ENCODE measurements at places on chromosomes 1 and 21.
A peak's percentile ranks its signal among the peaks of the same experiment; 100 is the strongest.

GRCh38 chr1:230827081-230827681, 41.1 kb downstream of the C1orf198 start:
- no peak for DNase-seq

- DNase-seq: no peak
These were observed 69.8 kb upstream of the DIRAS3 start for GRCh38 chr1:68120136-68120791.

- DNase-seq: no peak
These were observed 48.1 kb upstream of the ENAH start for GRCh38 chr1:225700889-225701465.

DNA sequence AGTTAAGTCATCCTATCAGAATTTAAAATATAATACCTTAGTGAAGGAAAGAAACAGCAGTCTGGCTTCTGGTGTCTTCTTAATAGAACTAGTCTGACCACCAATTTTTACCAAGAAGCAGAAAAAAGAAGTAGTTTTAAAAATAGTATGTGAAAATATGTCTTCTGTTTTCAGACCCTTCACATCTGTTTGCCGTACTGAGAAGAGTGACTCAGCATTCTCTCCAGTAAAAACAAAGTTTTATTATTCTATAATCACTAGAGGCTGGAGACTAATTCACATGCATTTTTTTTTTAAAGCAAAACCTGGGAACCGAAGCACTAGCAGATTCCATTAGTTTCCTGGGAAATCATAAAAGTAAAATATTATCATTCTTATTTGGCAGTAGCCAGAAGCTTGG, 163.8 kb downstream of the COL24A1 start:
- no peak for DNase-seq

GRCh38 chr1:88979054-88979748, 13.2 kb downstream of the KYAT3 start:
- no peak for DNase-seq

DNA sequence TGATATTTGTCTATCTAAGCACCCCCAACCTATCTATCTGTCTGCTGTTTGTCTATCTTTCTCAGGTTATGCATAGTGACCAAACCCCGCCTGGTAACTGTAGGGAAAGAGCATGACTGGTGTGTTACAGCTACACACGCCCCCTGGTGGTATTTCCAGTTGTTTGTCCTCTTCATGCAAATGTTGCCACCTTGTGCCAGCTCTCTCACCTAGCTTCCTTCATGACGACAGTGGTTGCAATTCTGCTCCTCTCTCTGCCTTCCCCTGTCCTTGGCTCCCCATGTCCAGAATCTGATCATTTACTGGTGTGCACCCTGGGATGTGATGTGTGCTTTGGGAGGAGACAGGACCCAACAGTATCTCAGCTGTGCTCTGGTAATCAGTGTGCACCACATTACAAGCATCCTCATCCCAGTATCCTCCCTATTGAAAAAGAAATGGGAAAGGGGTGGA, 8.1 kb upstream of the INKA2 start:
- peak; percentile 14 for DNase-seq

GRCh38 chr1:233394860-233395717, 67.6 kb downstream of the MAP3K21 start:
- no peak for DNase-seq

- DNase-seq: no peak
These were observed 109.2 kb downstream of the CSMD2 start for GRCh38 chr1:34055818-34056217.

DNA sequence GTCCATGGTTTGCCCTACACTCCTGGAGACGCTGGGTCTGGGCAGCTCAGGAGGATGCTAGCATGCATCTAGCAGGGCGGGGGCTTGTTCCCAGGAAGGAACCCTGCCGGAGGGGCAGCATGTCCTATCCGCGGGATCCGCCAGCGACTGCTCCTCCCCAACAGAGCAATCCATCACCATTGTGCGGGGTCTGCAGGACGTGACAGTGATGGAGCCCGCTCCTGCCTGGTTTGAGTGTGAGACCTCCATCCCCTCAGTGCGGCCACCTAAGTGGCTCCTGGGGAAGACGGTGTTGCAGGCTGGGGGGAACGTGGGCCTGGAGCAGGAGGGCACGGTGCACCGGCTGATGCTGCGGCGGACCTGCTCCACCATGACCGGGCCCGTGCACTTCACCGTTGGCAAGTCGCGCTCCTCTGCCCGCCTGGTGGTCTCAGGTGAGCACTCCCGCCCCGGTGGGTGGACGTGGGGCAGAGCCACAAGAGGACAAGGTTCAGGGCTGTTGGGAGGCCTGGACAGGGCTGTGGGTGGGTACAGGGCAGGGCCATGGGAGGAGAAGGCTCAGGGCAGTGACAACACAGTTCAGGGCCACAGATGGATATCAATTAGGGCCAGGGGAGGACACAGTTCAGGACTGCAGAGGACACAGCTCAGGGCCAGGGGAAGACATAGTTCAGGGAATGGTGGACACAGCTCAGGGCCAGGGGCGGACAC, 71.3 kb downstream of the OBSCN start:
- DNase-seq: no peak

- DNase-seq: no peak
These were observed 3.9 kb downstream of the LINGO4 start for GRCh38 chr1:151801310-151801820.

GRCh38 chr1:12604114-12604874, 13.7 kb downstream of the DHRS3 start:
- peak; percentile 34 for DNase-seq

GRCh38 chr21:33412832-33413519, 9.8 kb downstream of the IFNGR2 start:
- DNase-seq: no peak

DNA sequence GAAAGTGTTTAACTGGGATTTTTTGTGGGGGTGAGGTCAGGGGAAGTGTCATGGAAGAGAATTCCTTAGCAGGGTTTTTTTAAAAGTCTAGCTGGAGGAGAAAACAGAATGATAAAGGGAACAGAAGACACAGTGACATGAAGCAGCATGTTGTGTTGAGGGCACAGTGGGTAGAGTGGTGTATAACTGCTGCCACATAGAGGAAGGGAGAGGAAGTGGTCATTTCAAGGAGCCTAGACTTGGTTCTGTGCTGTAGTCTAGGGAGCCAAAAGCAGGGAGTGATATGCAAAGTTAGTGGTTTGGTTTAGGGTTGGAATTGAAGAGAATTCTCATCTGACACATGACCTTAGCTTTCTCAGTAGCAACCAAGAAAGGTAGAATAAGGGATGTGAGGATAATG, 10.2 kb downstream of the EEIG2 start:
- no peak for DNase-seq

DNA sequence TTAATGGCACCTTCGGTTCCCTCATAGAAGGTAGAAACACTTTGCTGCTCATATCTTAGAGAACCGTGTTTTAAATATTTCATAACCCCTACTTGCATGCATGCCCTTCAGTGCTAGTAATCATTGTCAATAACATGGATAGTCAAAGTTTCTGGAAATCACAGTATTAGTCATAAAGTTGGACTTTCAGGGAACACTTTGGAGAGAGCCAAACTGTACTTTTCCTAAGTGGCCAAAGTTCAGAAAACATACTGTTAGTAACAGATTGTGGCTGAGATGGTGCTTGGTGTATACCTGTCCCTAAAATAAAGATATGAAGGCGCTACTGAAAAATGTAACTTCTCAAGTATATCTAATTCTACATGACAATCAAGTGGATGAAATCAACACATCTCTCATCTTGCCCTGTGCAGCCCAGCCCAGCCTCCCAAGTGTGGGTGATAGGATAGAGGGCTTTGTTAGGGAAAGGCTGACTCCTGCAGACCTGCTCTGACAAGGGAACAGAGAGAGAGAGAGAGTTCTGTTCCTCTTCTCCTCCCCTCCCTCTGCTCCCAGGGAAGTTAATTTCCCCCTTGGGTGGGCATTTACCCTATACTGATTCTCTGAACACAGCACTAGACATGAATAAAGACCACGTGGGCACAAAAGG, 14.4 kb downstream of the MYOC start:
- DNase-seq: no peak

- peak; percentile 1 for DNase-seq
These were observed 57.6 kb upstream of the KIF1B start for GRCh38 chr1:10152709-10153284.

DNA sequence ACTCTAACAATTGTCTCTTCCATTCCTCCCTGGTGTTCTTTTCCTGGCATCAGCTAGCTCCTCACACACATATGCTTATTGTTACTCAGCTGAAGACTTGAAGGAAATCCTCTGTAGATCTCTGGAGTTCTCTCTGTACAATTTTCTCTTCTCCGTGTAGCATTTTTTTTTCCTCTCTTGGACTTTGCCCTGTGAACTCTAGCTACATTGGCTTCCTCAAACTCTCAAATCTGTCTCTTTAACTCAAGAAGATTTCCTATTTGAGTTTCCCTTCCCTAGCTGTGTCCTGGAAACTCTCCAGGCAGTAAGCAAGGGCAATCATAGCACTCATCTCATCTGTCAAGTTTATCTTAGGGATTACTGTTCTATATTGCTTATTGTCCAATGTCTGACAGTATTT, 4.3 kb upstream of the MIA3 start:
- no peak for DNase-seq

DNA sequence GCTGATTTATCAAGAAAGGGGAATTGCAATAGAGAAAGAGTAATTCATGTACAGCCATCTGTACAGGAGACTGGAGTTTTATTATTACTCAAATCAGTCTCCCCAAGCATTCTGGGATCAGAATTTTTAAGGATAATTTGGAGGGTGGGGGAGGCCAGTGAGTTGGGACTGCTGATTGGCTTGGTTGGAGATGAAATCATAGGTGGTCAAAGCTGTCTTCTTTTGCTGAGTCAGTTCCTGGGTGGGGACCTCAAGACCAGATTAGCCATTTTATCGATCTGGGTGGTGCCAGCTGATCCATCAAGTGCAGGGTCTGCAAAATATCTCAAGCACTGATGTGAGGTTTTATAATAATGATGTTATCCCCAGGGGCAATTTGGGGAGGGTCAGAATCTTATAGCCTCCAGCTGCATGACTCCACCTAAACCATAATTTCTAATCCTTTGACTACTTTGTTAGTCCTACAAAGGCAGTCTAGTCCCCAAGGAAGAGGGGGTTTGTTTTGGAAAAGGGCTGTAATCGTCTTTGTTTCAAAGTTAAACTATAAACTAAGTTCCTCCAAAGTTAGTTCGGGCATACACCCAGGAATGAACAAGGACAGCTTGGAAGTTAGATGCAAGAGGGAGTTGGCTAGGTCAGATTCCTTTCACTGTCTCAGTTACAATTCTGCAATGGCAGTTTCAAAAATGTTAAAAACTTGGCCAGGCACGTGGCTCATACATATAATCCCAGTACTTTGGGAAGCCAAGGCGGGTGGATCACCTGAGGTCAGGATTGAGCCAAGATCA, 16.9 kb upstream of the RAB3B start:
- no peak for DNase-seq

- no peak for DNase-seq
These were observed 30.6 kb upstream of the COL6A1 start for GRCh38 chr21:45950740-45951515.

- DNase-seq: no peak
These were observed 478.9 kb downstream of the DPYD start for GRCh38 chr1:97441966-97442365.

GRCh38 chr1:236018885-236019453, 45.9 kb downstream of the NID1 start:
- DNase-seq: no peak

- DNase-seq: no peak
These were observed 26.2 kb downstream of the ERI3 start for GRCh38 chr1:44328671-44329416.

GRCh38 chr1:21524686-21525339, 15.6 kb downstream of the ALPL start:
- no peak for DNase-seq

GRCh38 chr1:90821152-90821787, 104.2 kb upstream of the BARHL2 start:
- no peak for DNase-seq

- no peak for DNase-seq
These were observed 413 bp upstream of the C1orf232 start for GRCh38 chr1:26169198-26169554.

DNA sequence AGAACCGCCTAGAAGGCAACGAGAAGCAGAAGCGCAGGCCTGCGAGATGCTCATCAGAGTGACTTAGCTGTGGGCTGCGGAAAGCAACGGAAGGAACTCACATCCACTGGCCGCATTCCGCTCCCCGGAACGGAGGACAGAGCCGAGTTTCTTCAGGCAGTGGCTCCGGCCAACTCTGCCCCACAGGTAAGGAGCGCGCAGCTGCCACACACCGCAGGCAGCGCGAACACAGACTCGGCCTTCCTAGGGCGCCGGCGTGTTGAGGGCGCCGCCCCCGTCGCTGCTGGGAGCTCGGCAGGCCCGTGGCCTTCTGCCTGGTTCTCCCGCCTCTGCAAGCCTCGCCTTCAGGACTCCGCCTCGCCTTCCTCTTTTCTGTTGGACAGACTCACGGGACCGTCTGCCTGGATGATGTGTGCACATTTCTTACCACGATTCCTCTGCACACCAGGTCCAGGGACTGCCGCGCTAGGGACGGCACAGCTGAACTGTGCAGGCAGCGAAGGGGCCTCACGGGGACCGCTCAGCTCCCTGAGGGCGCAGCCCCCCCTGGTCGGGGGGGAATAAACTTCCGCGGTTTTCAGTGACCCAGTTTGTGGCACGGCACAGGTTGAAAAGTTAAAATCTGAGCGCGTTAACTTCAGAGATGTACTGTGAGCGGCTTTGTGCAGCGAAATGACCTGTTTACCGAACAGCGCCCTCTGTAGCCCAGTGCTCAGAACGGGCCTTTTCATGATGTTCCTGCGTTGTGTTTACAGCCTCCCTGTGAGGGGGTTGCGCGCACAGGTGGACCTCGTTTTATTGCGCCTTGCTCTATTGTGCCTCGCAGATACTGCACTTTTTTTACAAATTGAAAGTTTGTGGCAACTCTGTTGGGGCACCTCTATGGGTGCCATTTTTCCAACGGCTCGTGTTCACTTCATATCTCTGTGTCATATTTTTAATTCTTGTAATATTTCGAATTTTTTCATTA, 15.8 kb downstream of the TCP10L start:
- DNase-seq: peak; percentile 59

- no peak for DNase-seq
These were observed 7.2 kb upstream of the BCL10 start for GRCh38 chr1:85283475-85284199.

GRCh38 chr1:20439282-20439681, 46.7 kb downstream of the CAMK2N1 start:
- no peak for DNase-seq

GRCh38 chr1:223410036-223410435, 16.8 kb downstream of the CCDC185 start:
- no peak for DNase-seq

- DNase-seq: no peak
These were observed 38.2 kb downstream of the CDC14A start for GRCh38 chr1:100390531-100390930.

- DNase-seq: no peak
These were observed 164.0 kb upstream of the CXADR start for GRCh38 chr21:17348849-17349248.
